HAP-1 (cell line): ENCODE measurements at places on chromosomes 12 and 14.

- peak; percentile 36 for DNase-seq
Measured at GRCh38 chr14:80850197-80850814, 91.2 kb downstream of the CEP128 start.

GRCh38 chr14:61477712-61478462, 156.5 kb downstream of the PRKCH start:
- DNase-seq, result no peak

DNA sequence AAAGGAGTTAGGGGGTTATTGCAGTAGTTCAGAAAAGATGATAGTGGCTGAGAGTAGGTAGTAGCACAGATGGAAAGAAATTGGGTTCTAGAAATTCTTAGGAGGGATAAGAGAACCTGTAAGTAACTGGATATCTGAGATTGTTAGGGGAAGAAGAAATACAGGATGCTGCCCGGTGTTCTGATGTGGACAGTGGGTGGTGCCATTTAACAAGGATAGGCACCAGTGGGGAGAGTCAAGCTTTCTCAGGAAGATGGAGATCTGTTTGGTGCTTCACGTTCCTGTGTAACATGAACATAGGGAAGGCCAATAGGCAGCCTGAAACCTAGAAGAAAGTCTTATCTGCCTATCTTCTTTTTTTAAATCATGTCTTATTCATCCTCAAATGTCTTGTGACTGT, 245.9 kb downstream of the NPAS3 start:
- no peak for DNase-seq

DNA sequence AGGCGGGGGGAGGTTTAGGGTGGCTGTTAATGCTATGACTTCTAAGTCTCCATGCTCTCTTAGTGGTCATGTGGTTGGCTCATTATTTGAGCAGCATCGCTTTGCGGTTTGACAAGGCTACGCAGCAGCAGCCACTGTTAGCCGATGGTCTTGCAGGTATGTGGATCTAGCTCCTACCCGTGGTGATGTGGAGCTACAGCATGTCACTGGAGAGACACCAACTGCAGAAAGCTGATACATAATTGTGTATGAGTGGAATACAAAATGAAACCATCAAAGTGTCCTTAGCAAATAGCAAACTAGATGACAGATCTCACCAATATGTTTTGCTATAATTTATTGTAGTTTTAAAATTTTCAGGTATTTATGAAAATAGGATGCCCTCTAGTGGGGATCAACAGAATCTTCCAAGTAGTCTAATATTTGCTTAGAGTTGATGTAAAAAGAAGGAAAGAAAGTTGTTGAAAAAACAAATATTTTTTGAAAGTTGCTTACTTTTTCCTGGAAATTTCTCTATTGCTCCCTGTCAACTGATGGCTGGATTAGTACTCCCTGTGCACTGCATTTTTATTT, 94.9 kb downstream of the NAV3 start:
- DNase-seq, result peak; percentile 91

- no peak for DNase-seq
Measured at GRCh38 chr12:79000501-79000900, 135.9 kb downstream of the SYT1 start.

GRCh38 chr14:101790232-101790631, 28.7 kb downstream of the PPP2R5C start:
- no peak for DNase-seq

- no peak for DNase-seq
Measured at GRCh38 chr12:127172861-127173260, 1094.1 kb upstream of the TMEM132C start.

DNA sequence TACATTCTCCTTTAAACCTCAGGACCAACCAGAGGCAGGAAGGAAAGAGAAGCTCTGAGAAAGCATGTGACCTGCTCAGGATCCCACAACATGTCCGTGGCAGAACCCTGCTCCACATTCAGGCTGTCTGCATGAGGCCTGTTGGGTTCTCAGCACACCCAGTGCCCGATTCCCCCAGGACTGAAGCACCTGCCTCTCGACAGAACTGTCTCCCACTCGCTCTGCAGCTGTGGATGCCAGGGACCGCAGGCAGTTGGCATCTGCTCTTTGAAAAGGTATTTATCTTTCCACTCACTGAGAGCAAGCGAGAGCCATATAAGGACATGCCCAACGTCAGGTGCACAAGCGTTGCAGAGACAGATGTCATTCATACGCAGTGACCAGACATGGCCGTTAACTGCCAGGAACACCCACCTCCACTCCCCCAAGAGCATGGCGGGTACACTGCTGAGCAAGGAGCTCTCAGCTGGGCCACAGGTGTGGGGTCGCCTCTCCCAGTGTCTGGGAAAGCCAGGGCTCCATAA, 18.9 kb downstream of the PITPNM2 start:
- DNase-seq, result no peak

DNA sequence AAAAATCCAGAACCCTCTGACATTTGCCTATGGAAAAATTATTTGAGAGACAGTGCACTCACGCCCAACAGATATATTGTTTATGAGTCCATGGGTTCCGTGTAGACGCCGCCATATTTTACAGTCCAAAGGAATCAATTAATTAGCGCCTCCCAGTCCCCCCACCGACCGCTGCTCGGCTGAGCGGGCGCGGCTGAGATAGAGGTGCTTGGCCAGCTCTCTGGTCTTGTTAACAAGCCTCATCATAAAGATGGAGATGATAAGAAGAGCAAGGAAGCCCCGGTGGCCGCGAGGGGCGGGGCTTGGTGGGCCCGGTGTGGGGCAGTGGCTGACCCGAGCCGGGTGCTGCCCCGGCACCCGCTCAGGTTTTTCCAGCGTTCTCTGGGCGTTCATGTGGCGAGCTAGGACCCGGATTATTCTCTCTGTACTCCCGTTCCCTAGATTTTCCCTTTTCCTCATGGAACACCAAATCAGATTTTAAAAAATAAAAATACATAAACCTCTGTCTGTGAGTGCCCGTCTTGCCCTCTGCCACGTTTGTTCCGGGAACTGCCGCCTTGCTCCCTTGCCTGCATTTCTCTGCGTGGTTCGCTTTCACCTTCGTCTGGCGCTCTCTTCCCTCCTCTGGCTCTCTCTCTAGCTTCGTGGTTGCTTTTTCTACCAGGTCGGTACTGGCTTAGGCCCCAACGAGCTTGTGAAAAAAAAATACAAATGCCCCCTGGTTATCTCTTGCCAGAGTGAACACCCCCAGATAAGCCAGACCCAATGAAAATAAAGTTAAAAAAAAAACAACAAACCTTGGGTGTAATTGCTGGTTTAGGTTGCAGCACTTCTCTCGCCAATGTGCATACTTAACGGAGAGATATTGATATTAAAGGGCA, 9.0 kb downstream of the HOXC12 start:
- no peak for DNase-seq

DNA sequence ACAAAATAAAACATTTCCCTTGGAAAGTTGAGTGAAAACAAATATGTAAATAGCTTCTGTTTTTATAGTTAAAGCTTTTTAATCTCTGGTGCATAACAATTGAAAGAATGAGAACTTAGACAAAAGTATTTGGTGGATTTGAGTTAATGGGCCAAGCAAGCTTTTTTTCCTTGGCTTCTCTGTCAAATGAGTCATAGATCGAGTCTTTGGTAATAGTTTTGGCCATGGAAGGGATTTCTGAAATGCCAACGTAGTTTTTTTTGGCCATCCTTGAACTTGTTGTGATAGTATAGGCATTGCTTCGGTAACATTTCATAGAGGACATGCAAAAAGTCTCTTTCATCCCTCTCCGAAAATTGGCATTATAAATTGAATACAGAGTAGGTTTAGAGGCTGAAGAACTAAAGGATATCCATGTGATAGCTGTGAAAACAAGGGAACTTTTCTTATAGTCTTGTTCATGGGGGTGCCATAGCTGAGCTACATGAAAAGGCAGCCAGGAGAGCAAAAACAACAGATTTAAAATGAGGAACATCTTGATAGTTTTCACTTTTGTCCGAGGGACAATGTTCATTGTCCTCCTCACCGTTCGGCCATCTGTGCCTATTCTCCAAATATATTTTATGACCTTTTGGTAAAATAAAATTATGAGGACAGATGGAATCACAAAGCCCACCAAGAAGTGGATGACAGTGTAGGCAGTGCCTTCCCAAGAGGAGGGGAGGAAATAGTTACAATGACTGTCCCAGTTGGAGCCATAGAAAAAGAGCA, 34.7 kb downstream of the GPR19 start:
- peak; percentile 43 for DNase-seq

- DNase-seq, result no peak
Measured at GRCh38 chr12:74105434-74105833, 432.2 kb upstream of the ATXN7L3B start.

DNA sequence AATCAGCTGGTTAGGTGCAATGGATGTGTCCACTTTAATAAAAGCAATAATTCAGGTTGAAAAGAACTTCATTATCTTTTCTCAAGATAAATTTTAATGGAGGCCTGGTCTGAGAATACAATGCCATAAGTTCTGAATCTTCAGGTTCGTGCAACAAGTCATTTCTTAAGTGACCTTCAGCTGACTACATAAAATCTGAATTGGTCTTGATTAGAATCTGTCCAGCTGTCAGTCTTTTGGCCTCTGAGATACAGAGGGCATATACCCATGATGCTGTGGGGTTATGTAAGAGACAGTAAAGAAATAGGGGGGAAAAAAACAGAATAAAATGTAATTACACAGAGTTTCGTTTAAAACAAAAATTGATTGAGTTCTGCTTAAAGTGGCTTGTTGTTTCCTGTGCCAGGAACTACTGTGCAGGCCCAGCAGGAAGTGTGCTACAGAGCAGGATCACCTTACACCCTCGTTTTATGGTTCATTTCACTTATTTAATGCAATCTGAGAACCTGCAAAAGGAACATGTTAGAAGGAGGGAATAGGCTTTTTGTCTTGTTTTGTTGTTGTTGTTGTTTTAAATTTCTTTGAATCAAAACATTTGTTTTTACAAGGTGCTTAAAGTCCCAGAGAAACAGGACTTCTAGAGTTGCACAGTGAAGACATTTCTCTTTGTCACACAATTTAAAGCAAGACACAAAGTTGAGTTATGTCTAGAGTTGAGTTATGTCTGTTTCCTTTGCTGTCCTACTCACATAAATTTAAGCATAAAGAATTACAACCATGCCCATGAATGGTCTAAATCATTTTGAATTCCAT, 64.2 kb downstream of the LGR5 start:
- DNase-seq, result no peak

GRCh38 chr12:27555925-27556778, 32.1 kb downstream of the PPFIBP1 start:
- DNase-seq, result no peak

DNA sequence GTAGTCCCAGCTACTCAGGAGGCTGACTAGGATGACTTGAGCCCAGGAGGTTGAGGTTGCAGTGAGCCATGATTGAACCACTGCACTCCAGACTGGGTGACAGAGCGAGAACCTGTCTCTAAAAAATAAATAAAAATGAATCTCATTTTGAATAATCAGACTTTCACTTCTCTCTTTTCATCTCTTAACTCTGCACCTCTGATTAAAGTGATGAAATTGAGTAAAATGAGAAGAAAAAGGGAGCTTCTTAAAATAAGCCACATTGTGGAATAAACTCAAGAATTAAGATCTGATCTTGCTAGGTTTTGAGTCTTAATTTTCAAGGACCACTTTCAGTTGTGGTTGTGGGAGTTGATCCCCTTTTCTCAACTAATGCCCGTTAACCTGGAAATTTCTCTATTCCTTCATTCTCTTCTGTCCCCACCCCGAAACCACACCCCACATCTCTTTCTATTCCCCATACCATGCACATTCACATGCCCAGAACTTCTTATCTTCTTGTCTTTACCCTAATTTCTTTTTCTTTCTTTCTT, 70.9 kb upstream of the ETV6 start:
- no peak for DNase-seq

DNA sequence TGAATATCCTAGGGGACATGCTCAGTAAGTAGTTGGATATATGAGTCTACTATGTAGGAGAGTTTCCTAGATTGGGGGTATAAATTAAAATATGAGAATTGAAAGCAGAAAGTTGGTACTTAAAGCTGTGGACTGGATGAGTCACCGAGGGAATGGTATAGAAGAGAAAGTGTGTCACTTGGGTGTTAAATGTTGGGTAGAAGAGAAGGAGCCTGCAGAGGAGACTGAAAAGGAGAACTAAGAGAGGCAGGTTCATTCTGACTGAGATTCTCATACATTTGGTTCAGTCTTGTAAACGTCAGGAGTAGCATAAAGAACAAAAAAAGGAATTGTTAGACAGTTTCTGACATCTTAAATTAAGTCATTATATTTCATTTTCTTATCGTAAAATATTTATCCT, 19.9 kb downstream of the LRRC9 start:
- DNase-seq, result no peak

GRCh38 chr14:73714656-73715081, 485 bp upstream of the PNMA1 start:
- no peak for DNase-seq

DNA sequence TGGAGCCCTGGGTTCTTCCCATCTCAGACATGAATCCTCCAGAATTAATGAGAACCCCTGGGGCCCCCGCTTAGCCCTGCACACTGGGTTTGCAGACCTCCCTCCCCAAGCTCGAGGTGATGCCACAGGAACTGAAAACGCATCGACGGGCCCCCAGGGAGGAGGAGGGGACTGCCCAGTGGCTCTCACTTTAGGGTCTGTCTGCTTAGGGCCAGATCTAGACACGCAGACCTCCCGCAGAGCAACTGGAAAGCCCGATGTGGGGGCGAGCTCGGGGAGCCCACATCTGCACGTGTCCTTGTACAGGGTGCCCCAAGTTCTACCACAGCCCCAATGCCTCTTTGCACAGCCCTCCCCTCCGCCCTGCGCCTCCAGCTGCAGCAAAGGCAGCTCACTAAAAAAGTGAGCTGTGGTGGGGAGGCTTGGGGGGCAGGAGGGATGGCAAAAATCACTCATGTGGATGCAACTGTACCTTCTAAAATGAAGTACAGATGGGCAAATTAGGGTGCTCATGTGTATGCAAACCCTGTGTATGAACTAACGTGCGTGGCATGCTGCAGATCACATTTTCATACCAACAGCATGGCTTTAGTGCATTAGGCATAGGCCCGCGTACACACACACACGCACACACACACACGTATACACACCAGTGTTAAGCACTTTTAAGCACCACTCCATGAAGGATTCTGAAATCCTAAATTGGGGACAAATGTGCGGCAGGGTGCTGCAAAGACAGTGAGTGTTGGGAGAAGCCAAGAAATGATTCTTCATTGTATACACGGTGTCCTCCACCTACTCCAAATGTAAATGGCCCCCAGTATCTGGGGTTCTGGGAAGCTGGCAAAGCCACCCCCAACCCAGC, 99.9 kb upstream of the MAP1LC3B2 start:
- no peak for DNase-seq

DNA sequence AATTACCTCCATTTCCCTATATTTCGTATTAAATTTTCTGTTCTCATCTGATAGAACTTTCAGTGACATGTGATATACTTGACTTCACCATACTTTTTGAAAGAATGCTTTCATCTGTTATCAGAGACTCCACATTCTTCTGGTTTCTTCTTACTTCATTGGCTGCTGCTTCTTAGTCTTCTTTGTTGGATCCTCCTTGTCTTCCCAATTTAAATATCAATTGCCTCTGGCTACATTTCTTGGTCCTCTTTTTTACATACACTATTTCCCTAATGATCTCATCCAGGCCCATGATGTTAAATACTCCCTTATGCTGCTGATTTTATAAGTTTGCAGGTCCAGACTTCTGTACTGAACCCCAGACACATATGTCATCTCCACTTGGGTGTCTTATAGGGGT, 22.0 kb downstream of the OR5AU1 start:
- no peak for DNase-seq

- no peak for DNase-seq
Measured at GRCh38 chr14:61581955-61582615, 113.2 kb upstream of the HIF1A start.

- DNase-seq, result no peak
Measured at GRCh38 chr12:25388183-25388582, 137.5 kb upstream of the KRAS start.
